NCI-H1694 (cell line): ENCODE measurements at places on chromosomes 5 and 9.

DNA sequence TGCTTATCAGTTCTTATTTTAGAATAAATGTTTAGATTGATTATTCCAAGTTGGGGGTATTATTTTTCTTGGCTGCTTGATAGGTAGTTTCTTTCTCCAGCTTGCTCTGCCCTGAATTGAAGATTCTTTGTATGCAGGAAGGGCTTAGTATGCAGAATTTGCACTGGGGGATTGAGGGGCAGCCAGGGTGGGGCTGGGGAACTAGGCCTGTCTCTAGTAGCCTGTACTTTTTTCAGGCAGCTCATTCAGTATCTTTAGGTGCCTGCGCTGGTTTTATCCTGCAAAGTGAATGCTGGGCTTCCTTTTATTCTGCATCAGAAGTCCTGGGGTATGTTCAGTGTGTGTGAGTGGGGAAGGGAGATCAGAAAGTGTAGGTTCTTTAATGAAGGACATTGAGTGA lies 228.3 kb upstream of the ELL2 start:
- no peak for DNase-seq

DNA sequence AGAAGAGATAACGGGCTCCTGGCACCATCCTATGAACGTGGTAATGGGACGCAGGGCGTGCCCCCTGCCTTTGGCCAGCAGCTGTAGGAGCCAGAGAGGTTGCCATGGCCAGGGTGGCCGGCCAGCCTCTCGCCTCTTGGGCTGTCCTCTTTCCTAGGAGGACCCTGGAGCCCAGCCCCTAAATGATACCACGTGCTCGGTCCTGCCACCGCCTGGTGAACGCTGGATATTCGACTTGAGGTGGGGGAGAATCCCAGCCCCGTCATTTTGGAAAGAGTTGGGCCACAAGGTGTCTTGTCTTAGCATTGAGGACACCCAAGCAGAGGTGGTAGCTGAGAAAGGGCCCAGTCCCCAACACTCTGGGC lies 391 bp upstream of the NRG2 start:
- no peak for DNase-seq

GRCh38 chr5:180114304-180115003 lies 42.9 kb upstream of the RNF130 start:
- no peak for DNase-seq

GRCh38 chr5:65722575-65723403 lies 784 bp downstream of the NLN start:
- DNase-seq = no peak

GRCh38 chr5:143977891-143978461 lies 166.0 kb downstream of the HMHB1 start:
- no peak for DNase-seq

DNA sequence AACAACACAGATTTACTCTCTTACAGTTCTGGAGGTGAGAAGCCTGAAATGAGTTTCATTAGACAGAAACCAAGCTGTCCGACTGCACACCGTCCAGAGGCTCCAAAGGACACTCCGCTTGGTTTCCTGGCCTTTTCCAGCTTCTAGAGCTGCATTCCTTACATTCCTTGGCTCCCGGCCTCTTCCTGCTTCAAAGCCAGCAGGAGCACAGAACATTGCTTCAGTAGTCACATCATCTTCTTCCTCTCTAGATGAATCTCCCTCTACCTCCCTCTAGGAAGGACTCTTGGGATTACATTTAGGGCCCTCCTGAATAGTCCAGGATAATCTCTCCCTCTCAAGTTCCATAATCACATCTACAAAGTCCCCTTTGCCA lies 213.3 kb downstream of the CDK5RAP2 start:
- no peak for DNase-seq

DNA sequence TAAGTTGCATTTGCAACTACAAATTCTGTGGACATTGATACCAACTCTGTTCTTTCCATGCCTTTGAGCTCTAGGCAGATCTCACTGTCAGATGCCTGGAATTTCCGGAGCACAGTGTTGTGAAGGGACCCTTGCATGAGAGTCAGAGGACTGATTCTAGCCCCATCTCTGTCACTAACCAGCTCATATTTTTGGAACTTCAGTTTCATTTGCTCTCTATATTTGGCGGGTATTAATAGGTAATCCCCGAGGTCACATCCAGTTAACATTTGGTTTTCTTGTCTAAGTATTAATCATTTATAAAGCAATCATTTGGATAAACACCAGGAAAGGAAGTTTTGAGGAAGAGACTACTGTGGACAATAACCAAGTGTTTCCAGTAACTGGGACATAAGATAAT lies 115.7 kb downstream of the MAN2A1 start:
- DNase-seq = no peak

GRCh38 chr9:122498883-122499288 lies 11.7 kb upstream of the OR1J2 start:
- peak; percentile 8 for DNase-seq

GRCh38 chr5:148970876-148971275 lies 92.0 kb downstream of the SH3TC2 start:
- DNase-seq = no peak

GRCh38 chr9:126276056-126276728 lies 50.4 kb upstream of the MVB12B start:
- no peak for DNase-seq

DNA sequence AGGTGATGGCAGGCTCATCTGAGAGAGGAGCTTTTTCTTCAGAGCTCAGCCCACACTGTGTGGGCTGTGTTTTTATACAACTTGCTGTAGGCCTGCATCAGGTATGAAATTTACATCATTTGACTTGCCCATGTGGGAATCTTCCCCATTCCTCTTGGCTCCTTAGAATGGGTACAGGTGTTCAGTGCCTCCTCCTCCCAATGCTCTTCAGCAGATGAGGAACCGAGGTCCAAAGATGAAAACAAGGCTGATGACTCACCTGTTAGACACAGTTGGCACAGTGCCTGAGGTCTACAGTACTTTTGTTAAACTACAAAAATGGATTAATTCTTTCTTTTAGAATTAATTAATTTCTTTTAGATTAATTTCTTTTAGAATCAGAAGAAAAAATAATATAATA lies 20.8 kb downstream of the PAPPA start:
- no peak for DNase-seq

- DNase-seq = no peak
Observed at GRCh38 chr5:96714450-96714849, 52.3 kb downstream of the CAST start.

- no peak for DNase-seq
Observed at GRCh38 chr5:159971931-159972461, 36.9 kb upstream of the TTC1 start.

GRCh38 chr5:84603568-84604185 lies 219.0 kb upstream of the EDIL3 start:
- no peak for DNase-seq

GRCh38 chr5:158277276-158277675 lies 418.3 kb upstream of the CLINT1 start:
- peak; percentile 13 for DNase-seq

DNA sequence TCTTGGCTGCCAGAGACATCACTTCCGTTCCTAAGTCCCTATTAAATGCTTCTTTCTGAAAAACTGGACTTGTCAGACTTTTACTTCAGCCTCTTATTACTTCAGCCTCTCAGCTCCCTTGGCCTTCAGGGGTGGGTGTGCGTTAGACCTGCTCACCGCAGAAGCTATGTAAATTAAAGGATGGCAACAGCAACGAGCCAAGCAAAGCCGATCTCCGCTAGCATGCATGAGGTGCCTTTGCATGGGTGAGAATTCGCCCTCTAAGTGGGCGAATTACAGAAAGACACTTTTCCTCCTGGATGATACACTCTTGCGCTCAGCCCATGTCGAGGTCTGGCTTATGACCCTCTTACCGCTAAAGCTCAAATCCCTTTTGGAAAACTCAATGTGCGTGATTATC lies 10.9 kb upstream of the IL3 start:
- no peak for DNase-seq
